ENCODE measurements at places on chromosomes 13 and 19.

DNA sequence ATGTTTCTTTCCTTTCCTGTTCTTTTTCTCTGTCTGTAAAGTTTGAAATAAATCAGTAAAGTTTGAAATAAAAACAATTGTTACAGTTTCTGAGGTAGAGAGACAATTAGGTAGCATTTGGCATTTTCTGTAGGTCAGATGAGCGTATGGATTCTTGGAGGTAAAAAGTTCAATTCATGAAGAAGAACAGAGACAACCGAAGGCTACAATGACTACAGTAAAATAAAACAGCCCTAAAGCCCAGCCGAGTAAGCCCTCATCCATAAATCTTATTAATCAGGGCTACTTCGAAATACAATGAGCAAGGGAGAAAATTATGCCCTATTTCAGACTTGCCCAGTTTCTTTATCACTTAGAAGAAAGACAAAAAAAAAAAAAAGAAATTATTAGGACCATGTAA, 941.9 kb upstream of the SLC10A2 start:
- no peak for DNase-seq

DNA sequence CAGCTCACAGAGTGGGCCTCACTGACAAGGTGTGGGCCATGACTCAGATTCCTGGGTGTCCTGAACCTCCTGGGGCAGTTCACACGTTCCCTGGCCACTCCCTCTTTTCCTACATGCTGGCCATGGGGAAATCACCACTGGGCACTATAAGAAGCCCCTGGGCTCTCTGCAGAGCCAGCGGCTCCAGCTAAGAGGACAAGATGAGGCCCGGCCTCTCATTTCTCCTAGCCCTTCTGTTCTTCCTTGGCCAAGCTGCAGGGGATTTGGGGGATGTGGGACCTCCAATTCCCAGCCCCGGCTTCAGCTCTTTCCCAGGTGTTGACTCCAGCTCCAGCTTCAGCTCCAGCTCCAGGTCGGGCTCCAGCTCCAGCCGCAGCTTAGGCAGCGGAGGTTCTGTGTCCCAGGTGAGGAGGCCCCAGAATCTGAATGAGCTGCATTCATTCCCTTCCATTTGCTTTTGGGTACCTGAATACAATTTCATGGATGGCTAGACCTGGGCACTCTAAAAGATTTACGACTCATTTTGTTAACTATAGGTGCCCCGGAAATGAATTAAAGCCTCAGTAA, at the start of gene OLFM4:
Gene OLFM4, plus strand, starts transcription at position 177 of the 567 bp plus-strand sequence. Its CDS starts 24 bp downstream, at position 201.
- no peak for DNase-seq

- no peak for DNase-seq
These were observed 128.2 kb downstream of the TBC1D4 start for GRCh38 chr13:75353781-75354193.

GRCh38 chr19:6273701-6274601, 5.8 kb downstream of the MLLT1 start:
- DNase-seq, result no peak

GRCh38 chr13:89695343-89696257, 1651.9 kb upstream of the MIR17HG start:
- DNase-seq, result no peak

GRCh38 chr13:104694397-104694796, 1628.2 kb upstream of the SLC10A2 start:
- no peak for DNase-seq

DNA sequence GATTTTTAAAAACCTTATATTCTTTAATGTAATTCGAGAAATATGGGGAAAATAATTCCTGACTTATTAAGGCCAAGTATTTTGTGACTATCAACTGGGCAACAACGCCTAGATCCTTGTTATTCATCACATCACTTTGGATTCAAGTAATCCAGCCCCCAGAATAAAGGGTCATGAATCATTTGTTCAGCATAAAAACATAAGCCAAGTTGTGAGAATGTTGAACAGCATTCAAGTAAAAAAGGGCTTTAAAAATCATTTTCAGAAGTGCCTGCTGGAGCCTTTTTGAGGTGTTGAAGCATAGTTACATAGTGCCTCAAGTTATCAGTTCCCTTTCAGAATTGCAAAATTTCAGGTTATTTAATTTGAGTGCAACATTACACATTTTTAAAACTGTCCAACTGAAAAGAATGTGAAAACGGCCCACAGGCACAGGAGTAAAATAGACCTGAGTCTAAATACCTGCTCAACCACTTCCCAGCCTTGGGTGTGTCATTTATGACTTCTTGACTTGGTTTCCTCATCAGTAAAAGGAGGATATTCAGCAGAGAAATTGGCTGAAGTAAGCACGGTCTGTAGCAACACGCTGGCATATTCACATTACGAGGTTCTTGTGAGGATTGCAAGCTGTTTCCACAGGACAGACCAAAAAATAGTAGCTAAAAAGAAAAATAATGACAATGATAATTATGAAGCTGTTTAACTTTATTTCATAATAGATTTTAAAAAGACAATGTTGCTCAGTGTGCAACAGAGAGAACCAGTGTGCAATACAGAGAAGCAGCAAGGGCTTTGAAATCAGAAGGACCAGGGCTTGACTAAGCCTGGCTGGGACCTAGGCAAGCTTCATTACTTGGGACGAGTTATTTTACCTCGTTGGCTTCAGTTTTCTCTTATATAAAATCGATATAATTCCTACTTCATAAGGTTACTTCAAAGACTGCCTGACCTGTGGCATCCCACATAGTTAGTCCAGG, 56.6 kb downstream of the MBNL2 start:
- DNase-seq, result no peak

DNA sequence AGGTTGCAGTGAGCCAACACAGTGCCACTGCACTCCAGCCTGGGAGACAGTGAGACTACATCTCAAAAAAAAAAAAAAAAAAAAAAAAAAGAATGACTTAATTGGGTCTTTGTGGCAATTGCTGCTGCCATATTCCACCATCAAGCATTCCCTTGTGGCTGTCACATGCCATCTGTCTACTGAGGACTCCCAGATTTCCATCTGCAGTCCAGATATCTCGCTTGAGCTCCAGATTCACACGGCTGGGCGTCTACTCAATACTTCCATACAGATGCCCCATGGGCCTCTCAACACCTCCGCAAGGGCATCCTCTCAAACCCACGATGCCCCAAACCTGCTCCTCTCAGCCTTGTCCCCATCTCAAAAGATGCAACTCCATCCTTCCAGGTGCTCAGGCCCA, 12.9 kb downstream of the TMEM143 start:
- no peak for DNase-seq

DNA sequence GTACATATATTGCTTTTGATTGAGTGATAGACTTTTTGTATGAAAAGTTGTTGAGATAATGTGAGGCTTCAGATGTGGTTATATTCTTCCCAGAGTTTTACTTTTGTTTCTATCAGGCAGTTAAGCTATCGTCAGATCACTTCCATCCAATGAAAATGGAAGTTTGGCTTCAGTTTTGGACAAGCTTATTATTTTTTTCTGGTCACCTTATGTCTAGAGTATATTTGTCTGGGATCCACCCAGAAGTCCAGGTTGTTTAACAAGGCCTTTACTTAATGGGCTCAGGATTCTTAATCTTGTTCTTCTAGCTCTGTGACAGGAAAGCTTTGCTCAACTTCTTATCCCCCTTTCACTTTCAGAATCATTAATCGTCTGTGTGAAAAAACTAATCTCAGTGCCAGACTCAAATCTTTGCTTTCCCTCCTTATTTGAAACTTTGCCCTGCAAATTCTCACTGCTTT, 150.9 kb downstream of the PDS5B start:
- DNase-seq, result no peak

- no peak for DNase-seq
These were observed 3.3 kb downstream of the SWSAP1 start for GRCh38 chr19:11377756-11378155.

GRCh38 chr19:44313231-44313630, 8.4 kb upstream of the ZNF235 start:
- DNase-seq, result no peak

GRCh38 chr19:34274827-34275625, 20.7 kb downstream of the GARRE1 start:
- no peak for DNase-seq

DNA sequence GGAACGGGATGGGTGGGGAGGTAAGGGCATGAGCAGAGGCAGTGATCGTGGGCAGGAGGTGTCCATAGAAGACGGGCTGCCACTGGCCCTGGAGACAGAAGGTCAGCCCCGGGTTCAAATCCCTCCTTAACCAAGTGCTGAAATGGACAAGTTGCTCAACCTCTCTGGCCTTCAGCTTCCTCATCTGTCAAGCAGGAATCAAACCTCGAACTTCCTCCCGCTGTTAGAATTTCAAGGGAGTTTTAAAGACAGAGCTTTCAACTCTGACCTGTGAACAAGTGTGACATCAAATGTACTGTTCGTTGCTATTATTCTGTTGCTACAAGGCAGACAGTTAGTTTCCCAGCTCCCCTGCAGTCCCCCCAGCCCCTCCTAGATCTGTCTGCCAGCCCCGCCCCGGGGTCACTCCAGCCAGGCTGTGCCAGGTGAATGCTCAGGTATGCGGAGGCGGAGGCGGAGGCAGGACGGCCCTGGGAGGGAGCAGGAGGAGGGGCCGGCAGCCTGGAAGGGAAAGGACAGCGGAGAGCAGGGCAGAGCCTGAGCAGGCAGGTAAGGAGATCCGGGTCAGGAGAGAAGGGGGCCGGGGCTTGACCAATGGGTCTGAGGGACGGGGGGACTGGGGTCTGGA, at the start of gene EPS8L1:
Gene EPS8L1, plus strand, starts transcription at position 499 of the 628 bp plus-strand sequence. CDS start 576 bp downstream, outside the sequence.
- no peak for DNase-seq

DNA sequence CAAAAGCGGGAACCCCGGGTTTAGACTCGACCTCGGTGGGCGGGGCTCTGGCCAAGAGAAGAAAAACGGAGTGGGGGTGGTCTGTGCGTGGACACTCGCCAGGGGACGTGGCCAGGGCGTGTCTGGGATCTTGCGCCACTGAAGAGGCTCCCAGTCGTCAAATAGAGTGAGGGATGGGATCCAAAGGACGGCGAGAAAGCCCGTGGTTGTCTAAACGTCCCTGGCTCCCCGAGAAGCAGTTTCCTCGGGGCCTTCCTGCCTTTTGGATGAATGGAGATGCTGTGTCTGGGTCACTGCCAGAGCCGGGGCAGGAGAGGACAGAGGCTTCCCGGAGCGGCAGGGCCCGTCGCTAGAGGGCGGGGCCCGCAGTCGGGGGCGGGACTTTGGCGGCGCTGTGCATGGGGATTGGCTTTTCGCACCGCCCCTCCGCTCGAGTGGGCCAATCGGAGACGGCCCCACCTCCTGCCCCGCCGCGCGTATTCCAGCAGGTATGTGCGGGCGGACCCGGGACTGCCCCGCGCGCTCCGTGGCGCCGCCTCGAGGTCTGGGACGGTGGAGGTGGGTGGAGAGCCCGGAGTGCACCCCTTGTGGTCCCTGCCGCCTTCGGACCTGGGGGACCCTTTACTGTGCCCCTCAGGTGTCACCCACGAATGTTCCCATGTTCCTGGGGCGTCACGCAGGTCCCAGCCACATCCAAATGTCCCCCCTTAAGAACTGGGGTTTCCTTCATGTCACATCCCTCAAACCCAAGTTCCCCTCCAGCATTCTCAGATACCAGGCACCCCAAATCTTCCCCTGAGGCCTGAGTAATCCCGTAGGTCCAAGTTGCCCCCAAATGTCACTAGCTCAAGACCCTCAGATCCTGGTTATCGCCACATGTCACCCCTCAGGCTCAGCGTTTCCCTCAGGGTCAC, 38.3 kb downstream of the ZSWIM4 start:
- peak; percentile 83 for DNase-seq

DNA sequence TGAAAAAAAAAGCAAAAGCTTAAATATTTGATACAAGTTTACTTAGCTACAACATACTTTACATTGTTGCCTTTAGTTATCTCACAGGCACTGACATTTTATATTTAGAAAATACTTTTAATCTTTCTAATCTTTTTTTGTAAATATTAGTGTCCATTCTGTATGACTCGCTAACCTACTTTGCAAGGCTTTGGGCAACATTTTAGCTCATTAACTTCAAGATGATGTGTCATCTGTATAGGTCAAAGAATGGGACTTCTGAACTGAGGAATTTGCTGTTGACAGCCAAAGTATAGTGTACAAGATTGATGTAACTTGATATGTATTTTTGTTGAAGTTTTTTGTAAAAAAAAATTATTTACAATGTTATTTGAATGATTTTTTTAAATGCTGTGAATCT, 2.7 kb upstream of the C1QTNF9 start:
- no peak for DNase-seq

GRCh38 chr13:79658333-79658975, 177.5 kb downstream of the NDFIP2 start:
- DNase-seq, result no peak

DNA sequence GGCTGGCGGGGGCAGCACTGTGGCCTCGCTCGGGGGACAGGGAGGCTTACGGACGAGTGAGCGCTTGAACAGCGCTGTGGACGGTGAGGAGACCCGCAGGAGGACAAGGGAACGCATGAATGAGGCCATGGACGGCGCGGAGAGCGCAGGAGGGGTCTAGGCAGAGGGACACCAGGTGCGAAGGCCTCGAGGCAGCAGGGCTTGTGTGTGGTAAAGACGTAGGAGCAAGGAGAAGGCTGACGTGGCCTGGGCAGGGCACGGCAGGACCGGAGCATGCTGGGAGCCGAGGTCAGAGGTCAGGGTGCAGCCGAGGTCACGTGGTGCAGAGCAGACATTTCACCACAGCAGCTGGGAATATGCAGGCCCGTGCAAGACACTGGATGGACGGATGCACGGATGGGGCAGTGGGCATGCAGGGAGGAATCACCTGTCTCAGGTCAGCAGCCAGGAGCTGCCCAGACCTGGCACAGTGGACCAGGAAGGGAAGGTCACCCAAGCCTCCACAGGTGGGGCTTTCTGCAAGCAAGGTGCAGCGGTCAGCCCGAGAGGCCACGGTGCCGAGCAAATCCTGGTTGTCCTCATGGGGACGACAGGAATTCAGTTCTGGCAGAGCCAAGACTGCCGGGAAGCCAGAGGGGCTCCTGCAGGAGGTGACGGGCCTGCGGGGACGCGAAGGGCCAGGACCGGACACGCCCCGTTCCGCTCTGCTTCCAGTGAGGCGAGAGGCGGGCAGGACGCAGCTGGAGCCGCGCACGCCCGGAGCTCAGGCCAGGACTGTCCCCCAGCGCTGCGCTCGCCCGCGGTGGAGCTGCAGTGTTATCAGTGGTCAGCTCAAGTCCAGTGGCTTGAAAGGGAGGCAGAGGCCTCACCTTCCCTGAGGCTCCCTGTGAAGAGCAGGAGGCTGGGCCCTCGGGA, 72.2 kb downstream of the RASA3 start:
- no peak for DNase-seq

- DNase-seq, result no peak
These were observed 24.1 kb downstream of the MICU2 start for GRCh38 chr13:21579754-21580316.

- DNase-seq, result no peak
These were observed 10.6 kb upstream of the RETN start for GRCh38 chr19:7658219-7658686.

DNA sequence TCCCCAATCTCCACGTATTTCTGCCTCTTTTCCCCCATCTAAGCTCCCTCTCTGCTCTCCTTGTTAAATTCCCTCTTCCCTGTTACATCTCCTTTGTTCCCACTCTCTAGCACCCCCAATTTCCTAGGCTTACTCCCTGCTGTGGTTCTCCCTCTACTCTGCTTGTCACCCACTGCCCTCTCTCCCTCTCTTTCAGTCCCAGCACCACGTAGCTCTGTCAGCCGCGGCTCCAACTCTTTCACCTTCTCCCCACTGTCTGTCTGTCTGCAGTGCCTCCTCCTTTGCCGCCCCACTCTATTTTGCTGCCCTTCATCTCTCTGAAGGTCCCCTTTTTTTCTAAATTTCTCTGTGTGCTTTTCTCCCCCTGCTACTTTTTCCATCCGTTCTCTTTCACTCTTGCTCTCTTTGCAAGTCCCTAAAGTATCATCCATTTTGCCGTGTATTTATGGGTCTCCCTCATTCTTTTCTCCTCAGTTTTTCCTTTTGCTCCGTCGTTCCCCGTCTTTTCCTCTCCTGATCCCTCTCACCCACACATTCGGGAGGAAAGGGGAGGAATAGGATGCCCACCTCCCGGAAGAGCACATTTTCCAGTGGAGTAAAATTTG, 937 bp downstream of the ZNF841 start:
- no peak for DNase-seq

- no peak for DNase-seq
These were observed 12.8 kb upstream of the CEACAM3 start for GRCh38 chr19:41783612-41784011.
